T-cell (primary cell): ENCODE measurements at places on chromosomes 12 and 14.

- no peak for DNase-seq
Observed at GRCh38 chr12:4943938-4944284, 34.2 kb downstream of the KCNA1 start.

- DNase-seq, result no peak
Observed at GRCh38 chr14:56059054-56059453, 59.2 kb upstream of the PELI2 start.

DNA sequence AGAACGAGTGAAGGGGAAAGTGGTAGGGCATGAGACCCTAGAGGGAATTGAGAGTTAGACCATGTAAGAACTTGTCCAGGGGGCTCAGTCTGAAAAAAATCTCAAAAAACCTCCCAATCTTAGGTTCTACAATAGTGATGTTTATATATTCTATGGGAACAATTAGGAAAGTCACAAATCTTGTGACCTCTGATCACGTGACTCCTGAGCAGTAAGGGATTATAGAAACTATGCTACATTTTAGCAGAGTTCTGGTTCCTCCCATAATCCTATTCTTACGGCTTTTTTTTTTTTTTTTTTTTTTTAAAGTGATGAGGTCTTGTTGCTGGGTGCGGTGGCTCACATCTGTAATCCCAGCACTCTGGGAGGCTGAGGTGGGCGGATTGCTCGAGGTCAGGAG, 5.8 kb downstream of the ADCK1 start:
- DNase-seq, result no peak

DNA sequence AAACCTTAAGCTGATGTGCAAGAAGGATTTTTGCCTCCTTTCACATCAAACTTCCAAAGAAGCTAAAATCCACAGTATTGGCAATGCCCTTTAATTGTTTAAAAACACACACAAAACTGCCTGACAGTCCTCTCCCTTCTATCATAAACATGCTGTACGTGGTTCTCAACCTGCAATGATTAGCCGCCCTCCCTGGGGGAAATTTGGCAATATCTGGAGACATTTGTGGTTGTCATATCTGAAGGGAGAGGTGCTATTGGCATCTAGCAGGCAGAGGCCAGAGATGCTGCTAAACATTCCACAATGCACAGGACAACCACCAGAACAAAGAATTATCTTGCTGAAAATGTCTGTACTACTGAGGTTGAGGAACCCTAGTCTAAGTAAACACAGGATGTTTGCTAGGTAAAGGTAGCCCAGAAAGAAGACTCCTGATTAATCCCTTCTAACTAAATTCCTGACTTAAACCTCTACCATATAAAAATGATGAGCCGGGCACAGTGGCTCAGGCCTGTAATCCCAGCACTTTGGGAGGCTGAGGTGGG, 1.2 kb downstream of the ACOT6 start:
- DNase-seq, result no peak

DNA sequence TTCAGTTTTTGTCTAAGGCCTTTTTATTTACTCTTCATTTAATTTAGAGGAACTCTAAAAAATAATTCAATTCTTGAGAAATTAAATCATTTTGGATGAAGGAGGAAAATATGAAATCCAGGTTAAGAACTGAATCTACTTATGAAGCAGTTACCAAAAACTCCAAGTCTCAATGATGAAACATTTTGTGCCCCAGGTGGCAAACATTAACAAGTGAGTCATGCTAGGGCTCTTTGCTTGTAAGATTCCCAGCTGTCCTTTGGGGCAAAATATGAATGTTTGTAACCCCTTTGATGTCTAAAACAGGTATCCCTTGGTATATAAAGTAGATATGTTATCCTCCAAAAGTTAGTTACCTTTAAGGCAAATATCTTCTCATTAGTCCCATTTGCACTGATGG, 202.4 kb downstream of the NEDD1 start:
- no peak for DNase-seq

DNA sequence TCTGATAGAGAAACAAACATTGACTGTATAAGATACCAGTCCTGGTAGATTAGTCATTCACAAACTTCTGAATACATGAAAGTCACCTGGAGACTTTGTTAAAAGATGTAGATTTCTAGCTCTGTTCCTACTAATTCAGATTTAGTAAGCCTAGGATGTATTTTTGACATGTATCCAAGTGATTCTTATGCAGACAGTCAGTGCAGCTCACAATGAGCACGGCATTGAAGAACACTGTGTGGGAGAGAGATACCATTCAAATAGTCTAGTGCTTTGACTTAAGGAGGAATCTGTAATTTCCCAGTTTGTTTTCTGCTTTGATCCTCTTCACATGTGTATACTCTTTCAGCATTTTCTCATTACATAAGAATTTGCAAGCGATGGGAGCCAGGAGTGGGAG, 68.7 kb upstream of the STXBP6 start:
- no peak for DNase-seq
